ENCODE measurements at places on chromosomes 3 and 15. TPM values are rescaled to one million over a fixed set of nuclear protein-coding genes. Genes with fewer than 3 reads are reported as not detected.

RBP2 gene
- not detected for total RNA-seq

GOLGA6A gene
- not detected for total RNA-seq

ZNF80 gene
- total RNA-seq = 1.6 TPM

RTP1 gene
- not detected for total RNA-seq

SERPINI2 gene
- total RNA-seq = not detected

PRTG gene
- total RNA-seq = not detected

SLC28A2 gene
- not detected for total RNA-seq

ARL6IP5 gene
- 52.9 TPM for total RNA-seq

TJP1 gene
- total RNA-seq = not detected

ATP13A5 gene
- total RNA-seq = not detected

CEMIP gene
- total RNA-seq = not detected

P2RY13 gene
- total RNA-seq = not detected

GOLGA6B gene
- total RNA-seq = not detected

CYP1A2 gene
- not detected for total RNA-seq

MFGE8 gene
- 70.0 TPM for total RNA-seq

RARRES1 gene
- total RNA-seq = not detected

CAMK2N2 gene
- not detected for total RNA-seq

SMCO1 gene
- not detected for total RNA-seq

SUCNR1 gene
- not detected for total RNA-seq

SAMMSON gene
- total RNA-seq = not detected

TPRG1 gene
- total RNA-seq = 4.6 TPM

SI gene
- total RNA-seq = not detected

CPN2 gene
- not detected for total RNA-seq

DUSP7 gene
- total RNA-seq = 5.6 TPM

NR1I2 gene
- 0.19 TPM for total RNA-seq

KBTBD13 gene
- total RNA-seq = not detected

ITIH4 gene
- total RNA-seq = 28.4 TPM

NUP210 gene
- total RNA-seq = 82.6 TPM

MCTP2 gene
- 11.2 TPM for total RNA-seq

AGBL1 gene
- total RNA-seq = not detected

GOLGA6L7 gene
- not detected for total RNA-seq

CASR gene
- not detected for total RNA-seq

PLSCR2 gene
- not detected for total RNA-seq

IL5RA gene
- not detected for total RNA-seq

POLQ gene
- total RNA-seq = 0.19 TPM

GPR176 gene
- total RNA-seq = 0.14 TPM

ADCY5 gene
- not detected for total RNA-seq

TRPC1 gene
- 3.4 TPM for total RNA-seq

SOX2 gene
- not detected for total RNA-seq

PLA1A gene
- not detected for total RNA-seq

GHRL gene
- total RNA-seq = 0.92 TPM

ZPLD1 gene
- total RNA-seq = not detected

LYZL4 gene
- total RNA-seq = not detected

CDCP1 gene
- total RNA-seq = not detected

TMC3 gene
- not detected for total RNA-seq

B3GALNT1 gene
- total RNA-seq = 0.65 TPM

LARP6 gene
- total RNA-seq = not detected

GADL1 gene
- not detected for total RNA-seq

CCDC80 gene
- total RNA-seq = not detected
